Regular cardiac myocyte (primary cell): ENCODE measurements at places on chromosomes 12 and 14. TPM values are rescaled to one million over a fixed set of nuclear protein-coding genes. Genes with fewer than 3 reads are reported as not detected.

C12orf50 gene
- not detected in 2 replicates for total RNA-seq

BDKRB2 gene
- 0.58 and 11.0 TPM in 2 replicates for total RNA-seq

EMP1 gene
- total RNA-seq, result 46.8 and 150 TPM in 2 replicates

SOAT2 gene
- total RNA-seq, result 0.19 TPM in 1 of 2 replicates, not detected in the other

RPL10L gene
- not detected in 2 replicates for total RNA-seq
